Activated CD8-positive, alpha-beta memory T cell treated with anti-CD3 and anti-CD28 coated beads, Interleukin-2, amount 50 U/mL, for 4 hours (primary cell): ENCODE measurements at places on chromosomes 3 and 15.

DNA sequence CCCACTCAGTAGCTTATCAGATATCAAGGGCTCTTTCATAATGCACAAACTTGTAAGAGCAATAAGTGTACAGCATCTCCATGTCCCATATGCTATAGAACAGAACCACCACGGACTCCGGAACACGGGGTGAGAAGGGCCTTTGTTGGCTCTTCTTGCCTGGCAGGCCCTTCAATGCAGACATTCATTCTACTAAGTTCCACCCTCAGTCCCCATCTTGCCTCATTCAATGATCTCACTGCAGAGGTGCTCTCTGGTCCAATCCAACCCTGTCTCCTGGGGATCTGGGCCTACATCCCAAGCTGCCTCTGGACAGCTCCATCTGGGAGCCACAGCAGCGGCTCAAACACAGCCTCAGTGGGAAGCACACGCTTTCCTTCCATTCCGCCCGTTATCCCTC is 16.8 kb downstream of the HACD2 start:
- no peak for DNase-seq

- DNase-seq = no peak
These were observed 87.1 kb downstream of the SCN11A start for GRCh38 chr3:38964646-38965045.

GRCh38 chr15:39501366-39502081 is 79.4 kb upstream of the THBS1 start:
- DNase-seq = no peak

- DNase-seq = no peak
These were observed 8.7 kb downstream of the PDZRN3 start for GRCh38 chr3:73616056-73616455.

GRCh38 chr3:84683493-84683892 is 275.3 kb upstream of the CADM2 start:
- DNase-seq = no peak
